Karpas-422 (cell line): ENCODE measurements at places on chromosomes 11 and 22. TPM values are rescaled to one million over a fixed set of nuclear protein-coding genes. Genes with fewer than 3 reads are reported as not detected.

Gene KCTD14
- 1.0 TPM in 1 of 2 replicates, not detected in the other for total RNA-seq

Gene SPI1
- 114 and 198 TPM in 2 replicates for total RNA-seq

Gene CRYBA4
- not detected in 2 replicates for total RNA-seq

Gene OR52N5
- total RNA-seq = not detected in 2 replicates

Gene RIBC2
- total RNA-seq = not detected in 2 replicates

Gene MS4A6E
- not detected in 2 replicates for total RNA-seq

Gene PRG2
- not detected in 2 replicates for total RNA-seq

- H3K4me3 ChIP-seq = no peak overlapping the region
- DNase-seq = no peak
- no peaks in the 10 kb centered on the region for H3K4me1 ChIP-seq
These were observed 1.4 kb downstream of the SGSM1 start for GRCh38 chr22:24807284-24807950.

DNA sequence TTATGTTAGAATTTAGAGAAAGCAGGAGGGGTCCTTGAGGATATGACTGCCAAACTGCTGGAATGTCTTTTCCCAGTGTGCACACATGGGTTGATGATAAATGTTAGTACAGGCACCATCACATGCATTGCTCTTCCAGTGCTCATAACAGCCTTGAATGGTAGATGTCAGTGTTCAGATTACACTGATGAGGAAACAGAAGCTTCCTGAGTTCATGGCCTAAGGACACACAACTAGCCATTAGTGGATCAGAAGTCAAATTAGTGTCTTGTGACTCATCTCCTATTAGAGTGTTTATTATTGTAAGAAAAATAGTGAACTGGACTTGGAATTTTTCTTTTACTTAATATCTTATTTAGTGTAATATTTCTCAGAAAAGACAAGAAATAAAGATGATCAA lies 241.5 kb downstream of the DDX10 start:
- H3K36me3 ChIP-seq = no peaks in the 10 kb centered on the region
- H3K4me1 ChIP-seq = no peaks in the 10 kb centered on the region
- no peaks in the 10 kb centered on the region for H3K27me3 ChIP-seq
- H3K4me3 ChIP-seq = no peak overlapping the region
- no peak for DNase-seq
- H3K27ac ChIP-seq = no peak overlapping the region

GRCh38 chr22:48055185-48055584 lies 1292.7 kb downstream of the TBC1D22A start:
- H3K27me3 ChIP-seq = no peaks in the 10 kb centered on the region
- no peak overlapping the region for H3K4me3 ChIP-seq
- no peak for DNase-seq

GRCh38 chr11:102110761-102111010 lies 439 bp downstream of the YAP1 start:
- H3K36me3 ChIP-seq = no peaks in the 10 kb centered on the region
- no peak for DNase-seq
- H3K27me3 ChIP-seq = no peaks in the 10 kb centered on the region
- H3K4me1 ChIP-seq = peaks cover 8% of the 10 kb centered on the region
- no peak overlapping the region for H3K4me3 ChIP-seq

- H3K4me1 ChIP-seq = no peaks in the 10 kb centered on the region
- H3K36me3 ChIP-seq = no peaks in the 10 kb centered on the region
- DNase-seq = no peak
- no peak overlapping the region for H3K4me3 ChIP-seq
These were observed 122.3 kb downstream of the MSANTD4 start for GRCh38 chr11:105899772-105900171.

GRCh38 chr22:39457198-39457555 lies 365 bp downstream of the MGAT3 start:
- peak overlapping the region; percentile 99 for H3K27ac ChIP-seq
- no peaks in the 10 kb centered on the region for H3K27me3 ChIP-seq
- peak overlapping the region; percentile 78; the same call in 1 of the 2 replicates for H3K4me3 ChIP-seq
- peaks cover 89% of the 10 kb centered on the region for H3K4me1 ChIP-seq

- no peaks in the 10 kb centered on the region for H3K36me3 ChIP-seq
- H3K4me1 ChIP-seq = no peaks in the 10 kb centered on the region
- no peaks in the 10 kb centered on the region for H3K27me3 ChIP-seq
- H3K27ac ChIP-seq = no peak overlapping the region
These were observed 82.6 kb downstream of the LDLRAD3 start for GRCh38 chr11:36026315-36026968.

DNA sequence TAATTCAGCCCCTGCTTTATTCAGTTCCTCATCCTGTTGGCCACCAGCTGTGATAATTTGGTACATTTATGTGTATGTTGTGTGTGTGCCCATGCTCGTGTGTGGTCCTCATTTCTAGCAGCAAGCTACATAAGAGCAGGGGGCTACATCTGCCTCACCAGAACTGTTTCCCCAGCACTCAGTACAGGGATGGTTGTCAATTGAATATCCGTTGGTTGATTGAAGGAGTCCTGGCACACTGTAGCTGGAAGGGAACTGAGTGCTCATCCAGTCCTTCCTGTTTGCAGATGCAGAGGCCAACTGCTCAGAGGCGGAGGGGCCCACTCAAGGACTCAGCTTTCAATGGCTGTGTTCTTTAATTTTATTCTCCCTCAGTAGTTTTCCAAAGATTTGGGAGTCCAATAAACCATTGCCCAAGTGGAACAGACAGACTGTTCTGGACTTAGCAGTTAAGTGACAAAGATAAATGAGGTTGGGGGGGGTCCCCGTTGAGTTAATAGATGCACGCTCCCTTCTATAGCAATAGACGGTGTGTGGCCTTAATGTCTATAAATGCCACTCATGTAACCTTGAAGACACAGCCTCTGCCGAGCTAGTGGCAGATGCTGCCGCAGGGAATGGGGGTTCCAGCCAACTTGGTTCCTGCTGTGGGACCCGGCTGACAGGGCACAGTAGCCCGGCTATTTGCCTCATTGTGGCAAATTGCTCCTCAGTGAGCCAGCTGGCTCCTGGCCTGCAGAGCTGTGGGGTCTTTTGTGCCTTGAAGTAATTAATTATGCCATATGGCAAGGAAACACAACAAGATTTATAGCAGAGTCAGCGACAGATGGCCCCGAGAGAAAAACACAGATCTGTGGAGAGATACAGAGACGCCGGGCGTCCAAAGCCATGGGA lies 71.4 kb upstream of the GRK3 start:
- no peaks in the 10 kb centered on the region for H3K36me3 ChIP-seq
- no peak for DNase-seq
- H3K4me3 ChIP-seq = no peak overlapping the region
- no peaks in the 10 kb centered on the region for H3K27me3 ChIP-seq

- H3K27me3 ChIP-seq = no peaks in the 10 kb centered on the region
- H3K4me3 ChIP-seq = no peak overlapping the region
- H3K4me1 ChIP-seq = no peaks in the 10 kb centered on the region
- no peak for DNase-seq
- no peak overlapping the region for H3K27ac ChIP-seq
These were observed 63.5 kb downstream of the BRD1 start for GRCh38 chr22:49764127-49764581.

DNA sequence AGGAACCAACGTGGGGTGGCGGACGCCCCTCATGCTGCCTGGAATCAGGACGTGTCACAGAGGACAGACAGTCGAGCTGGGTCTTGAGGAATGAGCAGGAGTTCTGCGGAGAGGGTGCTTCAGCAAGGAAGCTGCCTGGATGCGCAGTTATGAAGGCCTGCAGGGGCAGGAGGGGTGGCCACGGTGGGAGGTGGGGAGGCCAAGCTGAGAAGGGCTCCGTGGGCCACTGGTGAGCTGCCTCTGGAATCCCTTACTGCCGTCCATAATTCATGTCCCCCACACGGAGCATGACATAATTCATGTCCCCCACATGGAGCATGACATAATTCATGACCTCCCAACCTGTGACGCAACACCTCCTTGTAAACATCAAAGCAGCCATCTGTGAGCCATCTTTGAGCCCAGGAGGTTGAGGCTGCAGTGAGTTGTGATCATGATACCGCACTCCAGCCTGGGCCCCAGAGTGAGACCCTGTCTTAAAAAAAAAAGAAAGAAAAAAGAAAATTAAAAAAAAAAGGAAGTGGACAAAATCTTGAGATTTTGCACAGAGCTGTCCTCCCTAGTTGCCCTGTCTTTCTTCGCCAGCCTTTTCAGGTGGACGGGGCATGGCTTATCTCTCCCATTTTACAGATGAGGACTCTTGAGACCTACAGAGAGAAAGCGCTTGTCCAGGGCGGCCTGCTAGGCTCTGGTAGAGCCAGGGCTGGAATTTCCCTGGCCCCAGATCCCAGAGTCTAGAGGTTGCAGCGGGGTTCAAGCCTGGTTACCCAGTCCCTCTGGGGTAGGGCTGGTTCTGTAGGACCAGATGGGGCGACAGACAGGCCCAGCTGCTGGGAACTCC lies 24.3 kb upstream of the PICK1 start:
- H3K36me3 ChIP-seq = no peaks in the 10 kb centered on the region
- no peak overlapping the region for H3K4me3 ChIP-seq
- no peak overlapping the region for H3K27ac ChIP-seq
- H3K27me3 ChIP-seq = no peaks in the 10 kb centered on the region
- H3K4me1 ChIP-seq = peaks cover 37% of the 10 kb centered on the region

DNA sequence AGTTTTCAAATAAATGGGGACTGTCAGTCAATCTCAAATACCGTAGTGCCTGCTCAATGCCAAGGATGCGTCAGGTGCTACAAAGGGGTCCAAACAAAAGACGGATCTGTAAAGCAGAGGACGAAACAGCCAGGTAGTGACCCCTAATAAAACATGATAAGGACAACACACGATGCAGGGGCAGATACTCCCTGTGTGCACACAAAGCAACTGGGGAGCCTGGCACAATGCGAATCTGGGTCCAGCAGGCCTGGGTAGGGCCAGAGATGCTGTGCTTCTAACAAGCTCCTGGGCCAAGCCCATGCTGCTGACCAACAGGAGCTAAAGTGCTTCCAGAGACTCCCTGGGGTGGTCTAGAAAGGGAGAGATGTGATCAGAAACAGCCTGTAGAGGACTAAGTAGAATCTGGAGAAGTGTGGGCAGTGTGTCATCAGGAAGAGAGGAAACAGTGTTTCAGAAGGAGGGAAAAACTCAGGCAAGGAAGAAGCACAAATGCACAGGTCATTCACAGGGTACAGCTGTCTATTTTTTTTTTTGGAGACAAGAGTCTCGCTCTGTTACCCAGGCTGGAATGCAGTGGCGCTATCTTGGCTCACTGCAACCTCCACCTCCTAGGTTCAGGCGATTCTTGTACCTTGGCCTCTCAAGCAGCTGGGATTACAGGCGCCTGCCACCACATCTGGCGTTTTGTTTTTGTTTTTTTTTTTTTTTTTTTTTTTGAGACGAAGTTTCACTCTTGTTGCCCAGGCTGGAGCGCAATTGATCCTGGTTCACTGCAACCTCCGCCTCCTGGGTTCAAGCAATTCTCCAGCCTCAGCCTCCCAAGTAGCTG lies 74.5 kb downstream of the MICAL3 start:
- H3K4me3 ChIP-seq = no peak overlapping the region
- peaks cover 59% of the 10 kb centered on the region for H3K4me1 ChIP-seq
- H3K27me3 ChIP-seq = no peaks in the 10 kb centered on the region
- no peaks in the 10 kb centered on the region for H3K36me3 ChIP-seq

DNA sequence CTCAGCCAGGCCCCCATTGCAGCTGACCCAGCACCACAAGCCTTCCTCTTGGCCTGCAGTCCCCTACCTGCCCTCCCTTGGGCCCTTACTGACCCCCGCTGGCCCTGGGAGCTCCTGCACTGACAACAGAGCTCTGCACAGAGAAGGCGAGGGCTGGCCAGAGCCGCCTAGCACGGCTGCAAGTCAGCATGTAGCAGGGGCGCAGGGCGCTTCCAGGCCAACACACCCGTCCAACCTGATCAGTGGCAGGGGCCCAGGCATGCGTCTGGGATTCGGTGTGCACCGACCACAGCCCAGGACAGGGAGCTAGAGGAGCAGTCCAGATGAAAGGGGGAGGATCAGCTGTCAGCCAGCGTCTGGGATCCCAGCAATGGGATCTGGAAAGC lies 7.6 kb downstream of the WNT7B start:
- H3K36me3 ChIP-seq = no peaks in the 10 kb centered on the region
- no peak for DNase-seq
- no peak overlapping the region for H3K4me3 ChIP-seq
- H3K27ac ChIP-seq = no peak overlapping the region
- H3K4me1 ChIP-seq = no peaks in the 10 kb centered on the region

DNA sequence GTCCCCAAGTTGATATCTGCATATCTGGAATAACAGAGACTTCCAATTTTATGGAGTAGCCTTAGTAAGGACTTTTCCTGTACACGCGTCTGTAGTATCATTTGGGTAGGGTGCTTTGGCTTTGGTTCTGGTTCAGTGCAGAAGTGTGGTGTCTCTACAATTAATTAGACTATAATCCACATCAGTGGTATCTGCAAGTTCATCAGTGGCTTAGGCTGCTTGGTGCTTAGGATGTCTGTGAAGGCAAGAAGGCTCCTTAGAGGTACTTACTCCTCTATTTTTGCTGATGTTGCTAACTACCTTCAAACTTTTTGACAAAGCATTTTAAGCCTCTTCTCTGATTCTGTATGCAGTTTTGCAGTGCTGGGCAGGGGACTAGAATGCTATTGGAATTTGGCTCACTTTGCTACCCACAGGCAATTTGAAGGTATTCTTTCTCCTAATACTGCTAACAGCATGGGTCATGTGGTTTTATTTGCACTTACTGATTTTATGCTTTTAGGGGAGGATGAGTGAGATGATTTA lies 49.4 kb downstream of the KCNQ1OT1 start:
- no peaks in the 10 kb centered on the region for H3K27me3 ChIP-seq
- no peak overlapping the region for H3K27ac ChIP-seq
- peak; percentile 14 for DNase-seq

DNA sequence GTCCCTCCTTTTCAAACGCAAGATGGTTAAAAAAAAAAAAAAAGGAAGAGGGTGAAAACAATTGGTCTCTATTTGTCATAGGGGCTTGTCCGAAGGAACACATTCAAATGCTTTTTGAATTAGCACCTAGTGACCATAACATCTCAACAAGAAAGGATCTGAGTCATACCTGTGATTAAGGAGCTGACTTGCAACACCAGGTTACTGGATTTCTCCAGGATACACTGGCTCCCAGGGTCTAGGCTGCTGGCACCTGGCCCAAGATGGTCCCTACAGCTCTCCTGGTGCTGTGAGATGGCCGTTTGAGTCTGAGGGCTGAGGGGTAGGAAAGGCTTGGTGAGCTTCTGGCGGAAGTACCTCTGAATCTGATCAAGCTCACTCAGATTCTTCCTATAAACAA lies 28.4 kb upstream of the UCP3 start:
- H3K4me1 ChIP-seq = peaks cover 8% of the 10 kb centered on the region
- H3K27ac ChIP-seq = no peak overlapping the region
- no peak for DNase-seq
- H3K27me3 ChIP-seq = no peaks in the 10 kb centered on the region
- peaks cover 36% of the 10 kb centered on the region for H3K36me3 ChIP-seq
- no peak overlapping the region for H3K4me3 ChIP-seq
